ENCODE measurements at places on chromosomes 5 and 9.

DNA sequence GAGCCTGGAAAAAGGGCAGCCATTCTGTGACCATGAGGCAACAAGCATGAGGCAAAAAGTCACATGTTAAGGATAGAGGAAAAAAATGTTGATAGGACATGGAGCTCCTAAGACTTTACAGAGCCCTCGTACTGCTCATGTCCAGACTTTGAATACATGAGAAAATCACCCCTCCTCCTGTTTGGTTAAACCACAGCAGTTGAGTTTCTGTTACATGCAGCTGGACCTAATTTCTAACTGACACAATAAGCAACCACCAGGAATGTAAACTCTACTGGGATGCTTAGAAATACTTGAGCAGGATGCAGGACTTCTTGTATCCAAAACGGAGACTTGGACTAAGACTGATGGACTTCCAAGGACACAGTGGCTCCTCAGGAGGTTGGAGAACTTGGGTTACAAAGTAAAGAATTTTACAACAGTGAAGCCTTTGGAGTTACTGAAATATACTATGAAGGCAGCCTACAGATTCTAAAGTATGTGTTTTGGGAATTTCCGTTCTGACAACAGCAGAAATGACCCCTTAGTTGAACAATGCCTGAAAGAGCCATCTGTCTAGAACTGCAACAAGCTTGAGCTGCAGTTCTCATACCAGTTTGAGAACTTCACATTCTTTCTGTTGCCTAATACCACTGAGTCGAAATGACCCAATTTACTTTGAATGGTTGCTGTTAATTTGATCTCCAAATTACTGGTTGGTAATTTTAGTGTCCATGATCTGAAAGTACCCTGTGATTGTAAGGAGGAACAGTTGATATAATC, 268.9 kb downstream of the PIK3R1 start:
- DNase-seq, result no peak

- peak; percentile 18 for DNase-seq
These were observed 162.7 kb downstream of the SYK start for GRCh38 chr9:90964101-90965020.

DNA sequence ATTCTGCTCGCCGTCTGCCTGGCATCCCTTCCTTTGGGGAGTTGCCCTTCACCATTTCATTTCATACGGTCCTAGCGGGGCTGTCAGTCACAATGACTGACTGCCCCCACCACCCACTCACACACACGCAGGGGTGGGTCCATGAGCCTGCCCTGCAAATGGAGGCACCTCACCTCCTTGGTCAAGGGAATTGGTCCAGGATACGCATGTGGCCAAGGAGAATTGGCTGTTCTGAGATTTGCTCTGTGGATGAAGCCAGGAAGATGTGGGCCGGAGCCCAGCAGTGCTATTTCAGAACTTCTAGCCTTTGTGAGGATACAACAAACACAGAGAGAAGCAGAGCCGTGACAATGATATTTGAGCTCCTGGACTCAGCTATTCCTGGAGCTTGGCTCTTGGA, 17.0 kb downstream of the C1QTNF2 start:
- DNase-seq, result no peak

GRCh38 chr9:106583751-106584150, 279.2 kb upstream of the ZNF462 start:
- DNase-seq, result no peak

DNA sequence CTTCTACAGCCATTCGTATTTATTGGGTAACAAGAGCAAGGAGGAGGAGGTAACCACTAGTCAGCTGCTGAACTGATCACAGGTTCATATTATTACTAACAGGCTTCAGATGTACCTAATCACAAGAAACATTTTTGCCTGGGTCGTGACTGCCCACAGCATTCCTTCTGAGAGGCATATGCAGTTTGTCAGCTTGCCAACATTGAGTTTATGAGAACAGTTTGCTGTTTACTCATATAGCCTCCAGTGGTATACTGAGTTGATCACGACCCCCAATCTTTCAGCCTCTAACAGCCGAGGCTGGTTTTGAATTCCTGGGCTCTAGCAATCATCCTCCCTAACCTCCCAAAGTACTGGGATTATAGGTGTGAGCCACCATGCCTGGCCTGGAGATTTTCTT, 693.6 kb downstream of the TLE1 start:
- DNase-seq, result no peak

- no peak for DNase-seq
These were observed 53.7 kb downstream of the PLAC8L1 start for GRCh38 chr5:146051678-146052077.

DNA sequence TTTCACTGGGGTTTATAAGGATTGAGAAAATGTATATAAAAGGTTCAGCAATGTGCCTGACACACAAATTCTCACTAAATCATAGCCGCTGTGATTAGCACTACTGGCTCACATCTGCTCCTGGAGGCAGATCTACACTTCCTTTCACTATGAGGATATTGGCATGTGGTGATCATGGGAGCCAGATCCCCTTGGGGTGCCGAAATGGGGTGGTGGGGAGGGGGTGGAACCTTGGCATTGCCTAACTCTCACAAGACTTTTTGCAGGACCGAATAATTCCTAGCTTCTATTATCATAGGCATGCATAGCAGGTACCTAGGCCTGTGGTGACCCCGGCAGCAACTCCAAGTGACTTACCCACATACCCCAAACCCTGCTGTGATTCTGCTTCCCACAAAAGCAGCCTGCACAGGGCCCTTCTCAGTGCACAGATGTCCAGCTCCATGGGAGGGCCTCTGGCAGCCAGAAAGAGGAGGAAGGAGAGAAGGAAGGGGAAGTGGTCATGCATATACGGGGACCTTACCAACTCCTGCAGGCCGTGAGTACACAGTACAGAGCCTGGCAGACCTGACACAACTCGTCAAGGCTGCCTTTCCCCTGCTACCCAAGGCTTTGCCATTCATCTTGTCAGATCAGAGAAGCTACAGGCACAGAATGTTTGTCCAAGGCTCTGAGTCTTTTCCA, 61.3 kb upstream of the IQGAP2 start:
- no peak for DNase-seq

DNA sequence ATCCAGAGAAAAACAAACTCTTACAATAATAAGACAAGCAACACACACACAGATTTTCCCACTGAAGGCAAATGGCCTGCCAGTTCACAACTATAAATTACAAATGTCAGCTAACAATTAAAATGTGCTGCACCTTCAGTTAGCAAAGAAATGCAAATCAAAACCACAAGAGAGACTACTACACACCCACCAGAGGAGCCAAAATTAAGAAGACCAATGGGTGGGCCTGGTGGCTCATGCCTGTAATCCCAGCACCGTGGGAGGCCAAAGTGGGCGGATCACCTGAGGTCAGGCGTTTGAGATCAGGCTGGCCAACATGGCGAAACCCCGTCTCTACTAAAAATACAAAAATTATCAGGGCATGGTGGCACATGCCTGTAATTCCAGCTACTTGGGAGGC, 15.1 kb upstream of the IPPK start:
- no peak for DNase-seq

DNA sequence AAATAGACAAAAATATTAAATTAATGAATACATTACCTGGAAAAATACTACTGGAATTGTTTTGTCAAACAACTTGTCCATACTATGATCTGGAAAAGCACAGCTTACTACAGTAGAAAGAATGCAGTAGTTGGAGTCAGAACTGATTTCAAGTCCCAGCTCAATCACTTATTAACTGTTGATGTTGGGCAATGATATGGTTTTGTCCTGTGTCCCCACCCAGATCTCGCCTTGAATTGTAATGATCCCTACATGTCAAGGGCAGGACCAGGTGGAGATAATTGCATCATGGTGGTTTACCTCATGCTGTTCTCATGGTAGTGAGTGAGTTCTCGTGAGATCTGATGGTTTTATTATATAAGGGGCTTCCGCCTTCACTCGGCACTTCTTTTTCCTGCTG, 247.5 kb downstream of the CD180 start:
- DNase-seq, result no peak

- peak; percentile 77 for DNase-seq
These were observed 343.0 kb downstream of the RAB3C start for GRCh38 chr5:58925627-58926540.

GRCh38 chr5:57316798-57317327, 143.0 kb downstream of the GPBP1 start:
- no peak for DNase-seq

GRCh38 chr9:83629433-83630104, 6.6 kb downstream of the IDNK start:
- no peak for DNase-seq

DNA sequence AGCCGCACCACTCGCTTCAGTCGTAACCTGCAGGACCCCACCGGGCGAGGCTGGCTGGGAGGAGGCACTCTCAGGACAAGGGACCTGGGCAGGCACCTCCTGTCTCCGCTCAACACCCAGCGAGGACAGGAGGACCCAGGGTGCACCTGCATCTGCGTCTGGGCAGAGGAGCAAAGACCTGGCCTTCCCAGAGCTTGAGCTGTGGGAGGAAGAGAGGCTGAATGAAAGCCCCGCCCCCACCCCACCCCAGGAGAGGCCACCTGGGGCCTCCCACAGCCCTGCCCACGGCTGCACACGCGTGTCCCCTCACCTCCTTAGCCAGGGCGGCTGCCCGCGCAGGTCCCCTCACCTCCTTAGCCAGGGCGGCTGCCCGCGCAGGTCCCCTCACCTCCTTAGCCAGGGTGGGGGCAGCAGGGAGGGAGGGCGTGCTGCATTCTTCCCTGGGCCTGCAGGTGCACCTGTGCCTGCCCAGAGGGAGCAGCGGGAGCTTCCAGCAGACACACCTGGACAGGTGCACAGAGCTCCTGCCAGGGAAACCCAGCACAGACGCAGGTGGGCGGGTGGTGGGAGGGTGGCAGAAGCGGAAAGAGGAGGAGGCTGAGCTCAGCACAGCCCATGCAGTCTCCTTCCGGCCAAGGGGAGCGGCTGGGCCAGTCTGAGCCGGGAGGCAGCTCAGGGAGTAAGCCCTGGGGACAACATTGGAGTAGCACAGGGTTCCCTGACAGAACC, 18.5 kb upstream of the SLC12A7 start:
- peak; percentile 95 for DNase-seq

DNA sequence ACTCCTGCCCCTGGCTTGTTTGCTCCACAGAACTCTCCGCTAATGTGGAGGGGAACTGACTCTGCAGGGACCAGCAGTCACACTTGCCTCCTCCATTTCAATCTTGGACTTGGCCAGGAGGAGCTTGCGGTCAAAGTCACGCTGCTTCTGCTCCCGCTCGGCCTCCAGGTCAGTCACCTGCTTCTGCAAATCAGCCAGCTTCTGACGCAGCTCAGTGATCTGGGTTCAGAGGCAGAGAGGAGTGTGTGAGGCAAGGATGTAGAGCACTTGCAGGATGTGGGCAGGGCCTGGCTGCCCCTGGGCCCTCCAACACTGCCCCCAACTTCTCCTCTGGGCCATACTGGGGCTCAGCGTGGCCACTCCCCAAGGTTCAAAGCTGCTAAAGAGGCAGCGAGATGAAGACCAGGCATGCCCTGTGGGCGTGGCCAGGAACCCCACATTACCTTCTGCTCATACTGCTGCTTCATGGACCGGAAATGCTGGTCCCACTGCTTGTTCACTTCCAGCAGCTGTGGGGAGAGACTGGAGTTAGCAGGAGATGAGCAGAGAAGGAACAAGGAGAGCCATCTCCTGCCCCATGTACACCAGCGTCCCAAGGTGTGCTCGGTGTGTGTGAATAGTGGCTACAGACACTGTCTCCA, 22.2 kb downstream of the GPX3 start:
- DNase-seq, result no peak

GRCh38 chr9:97961361-97961760, 21.8 kb upstream of the ANP32B start:
- no peak for DNase-seq

- DNase-seq, result peak; percentile 62
These were observed 680.0 kb downstream of the TAF11L14 start for GRCh38 chr5:18314192-18314778.

GRCh38 chr5:108661590-108662219, 86.0 kb upstream of the FER start:
- DNase-seq, result no peak

DNA sequence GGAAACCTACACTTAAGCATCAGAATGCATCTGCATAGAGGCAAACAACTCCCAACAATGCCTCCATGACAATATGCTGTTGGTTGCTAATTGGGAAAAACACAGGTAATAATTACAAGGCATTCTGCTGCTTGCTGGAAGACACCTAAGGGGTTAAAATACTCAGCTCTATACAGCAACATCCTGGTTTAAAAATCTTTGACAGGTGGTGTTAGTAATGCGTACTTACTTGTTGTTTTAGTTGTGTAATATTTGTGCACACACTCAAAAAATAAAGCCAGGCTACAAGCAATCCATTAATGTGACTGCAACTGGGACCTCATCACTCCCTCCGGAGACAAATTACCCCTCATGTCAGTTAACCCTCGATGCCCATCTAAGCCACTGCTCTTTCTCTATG, 126.3 kb upstream of the ELL2 start:
- DNase-seq, result no peak

- DNase-seq, result no peak
These were observed 217.6 kb downstream of the ZNF608 start for GRCh38 chr5:124528838-124529237.

GRCh38 chr5:38537505-38537904, 18.9 kb downstream of the LIFR start:
- DNase-seq, result no peak

GRCh38 chr5:35029333-35029732, 18.4 kb downstream of the AGXT2 start:
- DNase-seq, result no peak

- DNase-seq, result no peak
These were observed 704 bp upstream of the IL33 start for GRCh38 chr9:6214903-6215302.

- DNase-seq, result no peak
These were observed 30.9 kb upstream of the PPP1R26 start for GRCh38 chr9:135448663-135449100.

DNA sequence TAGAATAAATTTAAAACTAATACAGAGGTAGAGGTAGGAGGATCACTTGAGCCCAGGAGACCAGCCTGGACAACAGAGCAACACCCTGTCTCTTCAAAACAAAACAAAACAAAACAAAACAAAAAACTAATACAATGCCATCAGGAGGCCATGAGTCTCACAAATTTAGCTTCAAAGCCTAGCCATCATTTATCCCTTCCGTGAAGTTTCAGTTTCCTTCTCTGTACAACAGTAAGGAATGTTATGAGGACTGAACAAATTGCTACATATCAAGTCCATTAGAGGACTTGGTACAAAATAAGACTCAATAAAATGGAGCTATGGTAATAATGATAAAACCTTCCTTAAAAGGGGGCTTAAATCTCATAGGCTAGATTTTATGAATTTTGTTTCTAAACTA, 60.8 kb downstream of the MAPKAP1 start:
- no peak for DNase-seq

DNA sequence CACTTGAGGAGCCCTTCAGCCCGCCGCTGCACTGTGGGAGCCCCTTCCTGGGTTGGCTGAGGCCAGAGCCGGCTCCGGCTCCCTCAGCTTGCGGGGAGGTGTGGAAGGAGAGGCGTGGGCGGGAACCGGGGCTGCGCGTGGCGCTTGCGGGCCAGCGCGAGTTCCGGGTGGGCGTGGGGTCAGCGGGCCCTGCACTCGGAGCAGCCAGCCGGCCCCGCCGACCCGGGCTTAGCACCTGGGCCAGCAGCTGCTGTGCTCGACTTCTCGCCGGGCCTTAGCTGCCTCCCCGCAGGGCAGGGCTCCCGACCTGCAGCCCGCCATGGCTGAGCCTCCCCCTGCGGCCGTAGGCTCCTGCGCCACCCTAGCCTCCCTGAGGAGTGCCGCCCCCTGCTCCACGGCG, 6.2 kb upstream of the SHB start:
- no peak for DNase-seq

- no peak for DNase-seq
These were observed 330 bp downstream of the TBC1D2 start for GRCh38 chr9:98255061-98255577.

All from NCI-H1417 (cell line).